ENCODE measurements at places on chromosomes 2 and 18.

DNA sequence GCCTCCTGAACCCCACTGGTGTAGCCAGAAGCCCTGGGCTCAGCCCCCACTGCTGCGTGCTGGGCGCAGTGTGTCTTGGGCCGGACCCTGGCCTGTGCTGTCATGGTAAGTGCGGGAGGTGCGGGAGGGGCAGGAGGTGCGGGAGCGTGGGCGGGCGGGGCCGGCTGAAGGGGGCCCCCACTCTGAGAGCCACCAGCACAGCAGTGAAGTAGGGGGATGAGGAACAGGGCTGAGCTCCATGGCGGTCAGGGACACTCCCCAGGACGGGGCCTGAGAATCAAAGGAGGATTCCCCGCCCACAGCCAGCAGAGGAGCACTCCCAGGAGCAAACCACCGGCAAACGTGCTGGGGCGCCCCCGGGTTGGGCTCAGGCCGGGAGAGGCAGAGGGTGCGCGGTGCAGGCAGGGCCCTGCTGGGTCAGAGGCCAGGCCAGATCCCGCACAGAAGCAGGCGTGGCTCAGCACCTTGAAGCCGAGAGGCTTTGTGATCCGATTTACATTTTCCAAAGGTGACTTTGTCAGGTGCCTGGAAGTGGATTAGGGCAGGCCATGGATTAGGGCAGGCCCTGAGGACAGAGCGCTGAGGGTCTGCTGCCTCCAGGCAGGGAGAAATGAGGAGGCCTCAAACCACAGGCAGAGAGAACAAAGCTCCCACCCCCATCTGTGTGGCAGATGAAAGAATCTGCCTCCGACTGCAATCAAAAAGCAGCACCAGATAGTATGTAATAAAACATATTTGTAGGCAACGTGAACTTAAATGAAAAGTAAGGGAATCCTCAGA is 152.0 kb upstream of the RAB6C start:
- no peak for DNase-seq

GRCh38 chr2:101400506-101401325 is 13.4 kb upstream of the CREG2 start:
- DNase-seq, result peak; percentile 53

DNA sequence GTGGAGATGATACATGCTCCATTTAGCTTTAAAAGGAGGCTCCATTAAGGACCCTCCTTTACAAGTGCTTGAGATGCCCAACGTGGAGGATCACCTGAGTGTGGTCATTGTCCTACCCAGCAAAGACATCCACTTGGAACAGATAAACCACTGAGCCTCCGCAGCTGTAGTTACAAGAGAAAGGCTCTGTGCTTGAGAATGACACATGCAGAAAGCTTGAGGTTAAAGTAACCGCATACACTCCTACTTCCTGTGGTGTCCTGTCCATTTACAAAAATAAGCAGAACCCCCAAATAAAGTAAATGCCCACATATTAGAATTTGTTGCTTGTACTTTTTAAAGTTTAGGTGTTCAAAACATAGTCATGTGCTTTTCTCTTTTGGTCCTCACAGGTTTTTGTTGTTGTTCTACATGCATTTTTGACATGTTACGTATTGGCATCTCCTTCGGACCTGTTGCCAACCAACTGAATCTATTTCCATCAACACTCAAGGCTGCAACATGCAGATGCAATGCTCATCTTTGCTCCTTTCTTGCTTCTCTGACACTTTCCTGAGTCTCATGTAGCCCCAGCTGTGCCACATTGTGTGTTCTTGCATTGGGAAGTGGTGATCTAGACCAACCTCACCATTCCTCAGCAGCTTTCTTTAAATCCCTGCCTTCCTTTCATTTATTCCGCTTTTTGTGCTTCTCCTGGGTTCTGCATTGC is 56.0 kb downstream of the SERPINB7 start:
- peak; percentile 91 for DNase-seq

- no peak for DNase-seq
Observed at GRCh38 chr2:77867146-77867545, 345.0 kb upstream of the LRRTM4 start.

DNA sequence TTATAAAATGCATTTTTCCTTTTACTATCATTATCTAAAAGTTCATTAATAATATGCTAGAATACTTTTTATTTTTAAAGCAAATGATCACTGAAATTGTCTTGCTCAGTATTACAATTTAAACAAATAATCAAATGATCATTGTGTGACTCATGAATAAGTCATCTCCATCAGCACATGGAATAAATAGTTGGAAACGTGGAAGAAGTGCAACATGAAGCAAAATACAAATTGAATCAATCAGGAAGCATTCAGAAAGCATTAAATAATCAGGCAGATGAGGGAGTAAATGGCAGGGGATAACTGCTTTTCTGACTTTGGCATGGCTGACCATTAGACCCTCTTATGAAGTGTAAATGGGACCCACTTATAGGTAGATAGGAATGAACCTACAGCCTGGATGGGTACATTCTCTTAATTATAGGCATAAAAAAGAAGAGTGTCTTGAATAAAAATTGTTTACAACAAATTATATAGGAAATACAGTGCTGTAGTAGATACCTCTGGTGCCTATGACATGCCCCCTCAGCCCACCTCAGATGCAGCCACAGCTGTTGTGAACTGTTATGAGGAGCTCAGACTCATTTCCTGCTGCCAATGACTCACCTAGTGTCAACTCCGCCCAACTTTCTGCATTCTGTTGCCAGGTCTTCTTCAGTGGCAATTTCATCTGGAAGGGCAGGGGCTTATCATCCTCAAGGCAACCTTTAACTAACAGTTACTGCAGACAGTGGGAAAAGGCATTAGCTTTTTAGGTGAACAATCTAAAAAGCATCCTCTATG is 936.0 kb downstream of the TRIB2 start:
- no peak for DNase-seq

DNA sequence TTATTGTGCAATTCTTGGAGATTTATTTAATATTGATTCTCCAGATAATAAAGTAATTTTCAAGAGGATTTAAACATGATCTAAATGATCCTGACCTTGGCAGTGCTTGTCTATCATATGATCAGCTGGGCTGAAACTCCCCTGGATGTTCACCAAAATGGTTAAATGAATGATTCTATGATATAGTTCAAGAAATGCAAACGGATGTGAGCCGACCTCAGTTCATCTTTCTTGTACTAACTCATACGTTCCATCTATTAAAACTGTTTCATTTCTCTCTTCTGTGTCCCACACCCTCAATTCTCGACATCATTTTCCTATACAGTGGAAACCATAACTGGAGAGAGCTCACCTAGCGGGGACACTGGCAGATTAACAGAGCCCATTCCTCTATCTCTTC is 281.7 kb upstream of the CCDC68 start:
- DNase-seq, result no peak

GRCh38 chr18:62844850-62845643 is 129.7 kb downstream of the PHLPP1 start:
- no peak for DNase-seq

- peak; percentile 53 for DNase-seq
Observed at GRCh38 chr18:5294457-5295230, 882 bp downstream of the ZBTB14 start.

GRCh38 chr2:74372674-74373073 is 7.4 kb downstream of the DCTN1 start:
- DNase-seq, result no peak

DNA sequence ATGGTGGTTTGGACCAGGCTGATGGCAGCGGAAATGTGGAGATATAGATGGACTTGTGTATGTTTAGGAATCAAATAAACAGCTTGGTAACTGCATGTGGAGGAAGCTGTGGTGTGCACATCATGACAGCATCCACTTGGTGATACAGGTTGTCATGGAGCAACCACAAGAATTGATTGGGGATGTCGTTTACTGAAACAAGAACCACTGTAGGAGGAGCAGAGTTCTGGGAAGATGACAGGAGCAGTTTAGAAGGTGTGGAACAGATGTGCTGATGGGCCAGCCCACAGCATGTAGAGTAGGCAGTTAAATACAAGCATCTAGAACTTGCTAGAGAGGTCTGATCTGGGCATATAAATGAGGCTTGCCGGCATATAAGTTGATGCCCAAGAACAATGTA is 152.4 kb upstream of the SERPINE2 start:
- DNase-seq, result no peak

- DNase-seq, result no peak
Observed at GRCh38 chr2:203164311-203164935, 74.4 kb upstream of the CYP20A1 start.

- no peak for DNase-seq
Observed at GRCh38 chr2:238846628-238847418, 1.1 kb upstream of the TWIST2 start.

- DNase-seq, result no peak
Observed at GRCh38 chr2:176669398-176670174, 400.3 kb downstream of the MTX2 start.

- DNase-seq, result no peak
Observed at GRCh38 chr18:79784071-79784913, 13.4 kb upstream of the KCNG2 start.

- no peak for DNase-seq
Observed at GRCh38 chr18:31661965-31662364, 22.4 kb downstream of the B4GALT6 start.

DNA sequence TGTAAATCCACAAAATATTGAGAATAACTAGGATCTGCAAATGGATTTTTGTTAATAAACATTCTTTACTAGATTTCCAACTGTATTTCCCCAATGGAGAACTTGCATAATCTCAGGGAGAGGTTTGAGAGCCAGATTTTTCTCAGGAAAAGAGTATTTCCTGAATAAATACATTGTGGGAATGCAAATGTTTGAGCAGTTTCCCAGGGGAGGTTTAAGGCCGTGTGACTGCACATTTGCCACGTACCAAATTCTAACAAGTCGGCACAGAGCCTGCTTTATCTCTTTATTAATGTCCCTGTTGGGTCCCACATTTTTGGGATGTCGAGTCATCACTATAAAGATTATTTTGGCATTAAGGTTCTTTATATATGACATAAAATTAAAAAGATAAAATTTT is 27.0 kb downstream of the TFPI start:
- DNase-seq, result no peak

DNA sequence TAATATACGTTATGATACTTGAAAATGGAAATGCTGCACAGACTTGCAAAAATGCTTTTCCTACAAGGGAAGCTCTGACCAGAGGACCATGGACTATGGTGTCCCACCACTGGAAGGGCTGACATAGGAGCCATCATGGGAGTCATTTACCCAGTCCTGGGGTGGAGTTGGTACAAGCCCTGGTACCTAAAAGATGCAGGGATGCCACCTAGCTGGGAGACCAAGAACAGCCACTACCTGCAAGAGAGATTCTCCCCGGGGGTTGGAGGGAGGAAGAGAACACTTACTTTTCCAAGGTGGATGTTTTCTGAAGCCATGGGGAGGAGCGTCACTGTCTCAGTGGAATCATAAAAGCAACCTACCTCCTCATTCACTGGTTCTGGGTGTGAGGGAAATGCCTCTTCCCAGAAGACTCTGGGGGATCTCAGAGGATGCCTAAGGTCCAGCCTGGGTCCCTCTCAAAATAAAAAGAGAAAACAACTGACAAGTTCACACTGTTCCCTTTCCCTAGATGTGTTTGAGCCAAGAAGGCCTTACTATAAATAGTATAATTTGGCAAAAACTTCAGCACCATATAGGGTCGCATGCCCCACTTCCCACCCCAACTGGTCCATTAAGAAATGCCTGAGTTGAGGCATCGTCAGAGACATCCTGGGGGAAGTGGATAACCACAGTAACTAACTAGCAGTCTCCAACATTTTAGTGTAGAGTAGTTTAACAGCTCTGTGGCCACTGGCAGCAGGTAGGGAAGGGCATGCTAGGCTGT is 39.9 kb downstream of the REEP1 start:
- DNase-seq, result peak; percentile 36

- DNase-seq, result no peak
Observed at GRCh38 chr18:79919089-79919488, 32.4 kb downstream of the SLC66A2 start.

- DNase-seq, result no peak
Observed at GRCh38 chr2:153360239-153360638, 118.3 kb downstream of the RPRM start.

- no peak for DNase-seq
Observed at GRCh38 chr2:170524828-170525565, 190.1 kb upstream of the SP5 start.

- DNase-seq, result no peak
Observed at GRCh38 chr2:75595541-75596395, 35.0 kb upstream of the EVA1A start.

- DNase-seq, result peak; percentile 69
Observed at GRCh38 chr2:63488118-63488713, 100.1 kb downstream of the WDPCP start.

DNA sequence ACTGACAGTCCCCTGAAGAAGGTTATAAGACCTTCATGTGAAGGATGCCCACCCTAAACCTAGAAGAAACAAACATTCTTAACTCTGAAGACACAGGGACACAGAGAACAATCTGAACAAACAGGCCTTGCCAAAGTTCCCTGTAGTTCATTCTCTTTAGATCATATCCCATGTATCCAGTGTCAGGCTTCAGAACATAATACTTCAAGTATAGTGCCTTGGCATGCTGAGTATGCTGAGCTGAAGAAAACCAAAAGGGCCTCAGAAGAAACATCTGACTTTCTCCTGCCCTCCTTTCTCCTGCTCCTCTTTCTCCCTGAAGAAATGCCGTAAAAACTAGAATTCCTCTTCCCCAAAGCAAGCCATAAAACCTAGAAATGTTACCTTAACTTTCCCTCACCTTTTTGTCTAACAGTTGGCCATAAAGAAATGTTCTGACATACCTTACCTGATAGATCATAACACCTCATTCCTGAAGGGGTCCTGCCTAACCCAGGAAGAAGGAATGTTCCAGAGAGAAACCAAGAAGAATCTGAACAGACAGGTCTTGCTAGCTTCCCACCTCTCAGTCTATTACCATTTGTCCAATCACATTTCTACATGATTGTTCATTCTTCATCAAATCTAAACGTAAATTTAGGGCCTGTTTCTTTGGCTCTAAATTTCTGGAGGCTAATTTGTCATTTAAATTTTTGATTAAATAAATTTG is 160.1 kb upstream of the ZC3H15 start:
- no peak for DNase-seq

- no peak for DNase-seq
Observed at GRCh38 chr2:132978840-132979239, 308.8 kb upstream of the LYPD1 start.

DNA sequence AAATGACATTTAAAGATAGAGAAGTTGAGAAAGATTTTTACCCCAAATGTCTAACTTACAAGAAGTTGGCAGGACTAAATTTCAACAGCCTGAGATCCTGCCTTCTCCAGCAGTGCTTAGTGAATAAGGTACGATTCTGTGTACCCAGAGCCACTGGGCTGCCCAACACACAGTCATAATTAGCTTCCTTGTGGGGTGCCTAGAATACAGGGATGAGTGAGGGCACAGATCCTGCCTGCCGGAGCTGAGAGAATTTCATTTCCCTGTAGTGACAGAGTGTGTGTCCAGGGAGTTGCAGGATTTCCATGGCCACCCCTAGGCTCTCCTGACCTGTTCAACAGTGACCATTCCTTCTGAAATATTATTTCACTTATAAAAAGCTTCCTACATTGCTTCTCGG is 27.0 kb downstream of the GREB1 start:
- no peak for DNase-seq
